ENCODE measurements at places on chromosomes 5 and 9.

- no peak for DNase-seq
These were observed 331.2 kb upstream of the SMARCA2 start for GRCh38 chr9:1683951-1684350.

- peak; percentile 56 for DNase-seq
These were observed 62.4 kb upstream of the FSD1L start for GRCh38 chr9:105385381-105385985.

- no peak for DNase-seq
These were observed 209.7 kb downstream of the ESM1 start for GRCh38 chr5:54775645-54776044.

- DNase-seq, result no peak
These were observed 282.2 kb downstream of the MED10 start for GRCh38 chr5:6096101-6096500.

DNA sequence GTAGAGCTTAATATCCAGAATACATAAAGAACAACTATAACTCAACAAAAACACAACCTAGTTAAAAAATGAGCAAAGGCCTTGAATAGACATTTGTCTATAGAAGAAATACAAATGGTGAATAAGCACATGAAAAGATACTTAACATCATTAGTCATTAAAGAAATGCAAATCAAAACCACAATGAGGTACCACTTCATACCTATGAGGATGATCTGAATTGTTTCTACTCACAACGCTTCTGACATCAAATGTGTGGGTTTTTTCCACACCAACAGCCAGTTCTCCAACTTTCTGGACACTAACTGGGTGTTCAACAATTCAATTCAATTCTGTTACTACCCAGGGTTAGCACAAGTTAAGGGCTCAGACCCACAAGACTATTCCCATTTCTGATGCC is 22.0 kb downstream of the SREK1IP1 start:
- DNase-seq, result no peak

DNA sequence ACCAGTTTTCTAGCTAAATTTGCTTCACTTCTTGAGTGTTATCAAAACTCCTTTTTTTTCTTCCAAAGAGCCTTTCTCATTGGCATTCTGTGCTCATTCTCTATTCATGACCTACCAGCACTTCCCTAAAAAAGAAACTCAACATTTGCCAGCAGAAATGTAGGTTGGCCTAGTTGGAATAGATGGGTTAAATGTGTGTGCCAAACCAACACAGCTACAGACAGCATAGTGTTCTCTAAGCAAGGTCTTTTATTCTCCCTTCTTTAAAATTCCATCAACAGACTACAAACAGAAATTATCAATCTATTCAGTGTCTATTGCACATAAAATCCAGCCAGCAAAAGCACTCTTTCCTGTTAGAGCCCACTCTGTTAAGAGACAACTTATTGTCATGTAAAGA is 255.8 kb upstream of the PUM3 start:
- no peak for DNase-seq

DNA sequence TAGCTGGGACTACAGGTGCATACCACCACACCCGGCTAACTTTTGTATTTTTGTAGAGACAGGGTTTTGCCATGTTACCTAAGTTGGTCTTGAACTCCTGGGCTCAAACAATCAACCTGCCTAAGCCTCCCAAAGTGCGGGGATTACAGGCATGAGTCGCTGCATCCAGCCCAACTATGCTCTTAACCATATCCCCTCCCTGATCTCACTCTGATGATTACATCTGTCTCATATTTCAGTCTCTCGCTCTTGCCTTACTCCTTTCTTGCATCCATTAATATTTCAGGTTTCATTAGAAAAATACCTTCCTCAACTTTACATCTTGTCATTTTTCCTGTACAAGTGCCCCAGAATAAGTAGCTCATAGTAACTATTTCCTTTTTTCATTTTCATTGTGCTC is 61.0 kb upstream of the BASP1 start:
- DNase-seq, result no peak

All from suppressor macrophage (primary cell).